Frontal cortex (tissue), 4 donors: ENCODE measurements at places on chromosomes 2 and 18.

DNA sequence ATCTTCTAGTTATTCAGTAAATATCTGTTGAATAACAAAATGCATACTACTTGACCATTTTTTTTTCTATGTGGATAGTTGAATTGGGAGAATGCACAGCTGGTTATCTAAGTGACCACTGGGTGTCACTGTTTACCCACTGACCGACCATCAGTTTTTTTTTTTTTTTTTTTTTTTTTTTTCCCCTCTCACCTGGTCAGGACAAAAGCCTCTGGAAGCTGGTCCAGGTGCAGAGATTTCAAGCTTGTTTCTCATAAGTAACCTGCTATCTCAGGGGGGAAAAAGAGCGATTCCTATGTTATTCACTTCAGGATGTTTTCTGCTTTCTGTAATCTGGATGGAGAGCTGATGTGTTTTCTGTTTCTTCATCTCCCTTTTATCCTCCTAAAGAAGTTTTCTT lies 256.0 kb downstream of the DCDC2C start:
- peak; percentile 52 for DNase-seq

DNA sequence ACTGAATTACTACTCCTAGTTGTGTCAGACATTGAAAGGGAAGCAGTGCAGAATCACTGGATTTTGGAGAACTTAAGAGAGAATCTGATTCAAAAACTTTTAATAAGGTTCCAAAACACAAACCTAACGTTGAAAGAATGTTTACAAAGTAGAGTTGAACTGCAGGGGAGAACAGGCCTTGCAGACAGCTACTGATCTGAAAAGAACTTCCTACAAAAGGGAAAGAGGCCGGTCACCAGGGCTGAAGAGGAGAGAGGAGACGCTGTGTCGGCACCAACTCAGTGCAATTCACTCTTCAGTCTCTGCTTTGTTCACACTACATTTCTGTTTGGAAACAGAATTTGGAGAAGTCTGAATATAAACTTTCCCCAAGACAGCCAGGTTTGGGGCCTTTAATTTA lies 124.0 kb downstream of the GAREM1 start:
- DNase-seq, result no peak

- no peak for DNase-seq
These were observed 89.4 kb upstream of the SLC38A11 start for GRCh38 chr2:165044505-165045303.

DNA sequence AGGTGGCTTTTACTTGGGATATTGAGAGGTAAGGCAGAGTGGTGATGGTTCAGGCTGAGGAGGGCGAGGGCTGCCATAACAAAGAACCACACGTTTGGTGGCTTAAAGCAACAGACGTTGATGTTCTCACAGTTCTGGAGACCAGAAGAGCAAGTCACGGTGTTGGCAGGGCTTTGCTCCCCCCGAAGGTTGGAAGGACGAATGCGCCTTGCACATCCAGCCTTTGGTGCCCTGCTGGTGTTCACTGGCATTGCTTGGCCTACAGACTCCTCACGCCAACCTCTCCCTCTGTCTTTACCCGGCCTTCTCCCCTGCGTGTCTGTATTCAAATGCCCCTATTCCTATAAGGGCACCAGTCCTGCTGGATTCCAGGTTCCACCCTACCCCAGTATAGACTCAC lies 125.4 kb downstream of the TPO start:
- no peak for DNase-seq

- no peak for DNase-seq
These were observed 2.3 kb upstream of the PSD4 start for GRCh38 chr2:113171334-113172075.

DNA sequence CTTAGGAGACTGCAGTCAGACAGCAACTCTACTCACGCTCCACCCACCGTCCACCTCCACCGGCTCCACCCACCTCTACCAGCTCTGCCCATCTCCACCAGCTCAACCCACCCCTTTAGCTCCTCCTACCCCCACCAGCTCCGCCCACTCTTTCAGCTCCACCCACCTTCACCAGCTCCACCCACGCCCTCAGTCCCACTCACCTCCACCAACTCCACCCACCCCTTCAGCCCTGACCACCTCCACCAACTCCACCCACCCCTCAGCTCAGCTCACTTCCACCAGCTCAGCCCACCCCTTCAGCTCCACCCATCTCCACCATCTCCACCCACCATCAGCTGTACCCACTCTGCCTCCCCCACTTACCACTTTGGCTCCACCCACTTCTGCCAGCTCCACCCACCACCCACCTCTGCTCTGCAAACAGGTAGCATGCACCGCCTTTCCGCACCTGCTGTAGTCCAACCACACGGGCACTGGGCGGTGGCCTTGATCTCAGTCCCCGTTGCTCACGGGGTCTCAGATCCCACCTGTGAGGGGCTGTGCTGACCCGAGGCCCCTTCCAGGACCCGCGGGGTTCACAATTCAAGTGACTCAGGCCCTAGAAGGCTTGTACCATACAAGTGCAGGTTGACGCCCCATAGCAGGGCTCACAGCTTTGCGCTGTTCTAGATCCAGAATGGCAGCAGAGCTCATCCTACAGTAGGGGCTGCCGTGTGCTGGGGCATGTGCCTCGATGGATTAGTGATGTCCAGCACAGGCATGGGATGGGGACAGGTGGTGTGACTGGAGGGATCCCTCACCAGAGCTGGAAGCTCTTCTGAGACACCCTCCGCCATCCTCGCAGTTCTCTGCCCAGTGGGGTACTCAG lies 77.2 kb upstream of the OTOS start:
- no peak for DNase-seq

GRCh38 chr2:56191617-56192016 lies 7.8 kb downstream of the CCDC85A start:
- no peak for DNase-seq

- DNase-seq, result no peak
These were observed 286.2 kb upstream of the SALL3 start for GRCh38 chr18:78693429-78693828.

GRCh38 chr2:197879812-197880408 lies 75.5 kb downstream of the PLCL1 start:
- no peak for DNase-seq

GRCh38 chr2:6957910-6958615 lies 40.9 kb downstream of the RNF144A start:
- DNase-seq, result no peak

- no peak for DNase-seq
These were observed 115.9 kb upstream of the SYT4 start for GRCh38 chr18:43393174-43393573.

DNA sequence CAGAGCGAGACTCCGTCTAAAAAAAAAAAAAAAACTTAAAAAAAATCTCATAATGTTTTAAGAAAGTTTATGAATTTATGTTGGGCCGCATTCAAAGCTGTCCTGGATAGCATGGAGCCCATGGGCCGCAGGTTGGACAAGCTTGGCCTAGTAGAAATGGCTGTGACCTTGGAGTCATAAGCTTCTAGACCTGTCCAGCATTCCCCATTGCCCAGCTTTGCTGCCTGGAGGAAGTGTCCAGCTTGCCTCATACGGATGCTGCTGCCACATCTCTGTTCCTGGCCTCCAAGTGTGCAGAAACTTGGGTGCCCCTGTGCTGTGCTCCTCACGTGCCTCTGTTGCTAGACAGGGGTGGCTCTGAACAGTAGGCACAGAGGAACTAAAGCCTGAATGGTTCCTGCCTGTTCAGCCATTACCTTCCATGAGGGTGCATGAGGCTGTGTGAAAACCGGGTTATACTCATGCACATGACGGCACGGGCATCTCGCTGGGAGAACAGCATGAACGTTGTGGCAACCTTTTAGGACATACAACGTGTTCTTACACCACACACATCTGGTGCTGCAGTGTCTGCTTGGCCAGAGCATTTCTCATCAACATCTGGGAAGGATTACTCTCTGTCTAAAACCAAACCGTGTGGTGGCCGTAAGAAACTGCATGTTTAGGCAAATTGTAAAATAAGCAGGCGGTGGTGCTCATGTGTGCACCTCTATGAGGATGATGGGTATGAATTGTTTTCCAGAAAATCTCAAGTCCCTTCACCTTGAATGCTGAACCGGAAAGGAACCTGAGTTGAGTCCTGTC lies 38.2 kb downstream of the FHOD3 start:
- DNase-seq, result no peak

- no peak for DNase-seq
These were observed 38.1 kb upstream of the NTSR2 start for GRCh38 chr2:11708106-11708505.

DNA sequence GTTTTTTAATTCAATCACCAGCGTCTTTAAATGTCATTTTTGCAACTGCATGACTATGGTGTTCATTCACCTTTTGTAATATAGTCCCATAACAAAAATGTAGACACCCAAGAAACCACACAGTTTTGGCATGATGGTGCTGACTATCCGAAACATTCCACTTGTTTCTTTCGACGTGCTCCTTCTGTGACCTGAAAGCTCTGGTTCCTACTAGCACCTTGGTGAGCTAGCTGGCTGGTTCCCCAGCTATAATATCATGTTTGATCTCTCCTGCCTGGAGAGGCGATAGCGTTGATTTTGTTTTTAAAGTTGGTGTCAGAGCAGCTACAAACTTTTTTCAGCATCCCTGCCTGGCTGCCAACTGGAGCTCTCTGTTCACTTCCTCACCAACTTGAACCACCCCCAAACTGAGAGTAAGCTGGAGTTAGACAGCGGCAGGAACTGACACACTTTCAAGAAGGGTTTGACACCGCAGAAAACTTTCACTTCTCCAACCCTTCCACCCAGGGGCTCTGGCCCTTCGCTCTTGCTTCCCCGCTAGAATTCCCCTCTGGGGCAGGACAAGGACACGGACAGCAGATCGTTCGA lies 1.1 kb downstream of the ATAD2B start:
- peak; percentile 40 for DNase-seq

DNA sequence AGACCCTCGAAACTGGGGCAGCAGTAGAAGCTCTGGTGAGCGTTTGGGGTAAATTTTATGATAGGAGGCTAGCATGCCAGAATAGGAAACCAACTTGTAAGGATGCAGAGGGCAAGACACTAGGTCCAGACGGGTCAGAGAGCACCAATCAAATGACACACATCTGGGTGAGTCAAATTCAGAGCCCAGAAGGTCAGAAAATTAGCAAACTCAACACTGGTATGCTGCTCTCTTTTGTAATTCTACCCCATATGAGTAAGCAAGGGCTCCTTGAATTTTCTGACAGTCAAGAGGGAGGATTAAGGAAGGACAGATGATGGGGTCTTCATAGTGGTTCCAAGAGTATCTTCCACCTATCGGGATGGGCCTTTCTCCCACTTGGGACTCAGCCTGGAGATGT lies 209.8 kb downstream of the BCL2 start:
- DNase-seq, result no peak

DNA sequence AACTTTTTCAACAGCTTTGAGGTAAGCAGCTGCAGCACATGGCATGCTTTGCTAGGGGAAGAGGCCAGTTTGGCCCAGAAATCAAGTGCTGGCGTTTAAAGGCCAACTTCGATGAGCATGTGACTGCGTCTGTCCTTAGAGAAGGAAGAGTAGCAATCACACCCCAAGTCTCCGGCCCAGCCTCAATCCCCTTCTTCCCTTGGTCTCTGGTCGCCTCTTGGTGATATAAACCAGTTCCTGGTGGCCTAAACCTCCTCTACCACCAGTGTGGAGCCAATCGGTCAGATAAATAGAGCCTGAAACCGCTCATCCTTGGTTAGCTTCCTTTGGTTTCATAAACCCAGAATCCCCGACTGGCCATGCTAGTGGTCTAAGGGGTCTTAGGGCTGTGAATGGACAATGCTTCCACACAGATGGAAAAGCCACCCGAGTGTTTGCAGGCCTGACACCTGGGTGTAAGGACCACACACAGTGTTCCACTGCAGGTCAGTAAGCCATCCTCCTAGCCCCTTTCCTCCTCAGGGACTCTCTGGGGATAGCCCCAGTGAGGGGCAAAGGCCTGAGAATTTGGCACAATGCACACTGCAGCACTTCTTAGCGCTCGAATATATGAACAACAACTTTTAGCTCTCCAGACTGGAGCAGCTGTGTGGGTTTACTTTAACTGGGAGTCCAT lies 23.0 kb upstream of the COX7A2L start:
- no peak for DNase-seq

- no peak for DNase-seq
These were observed 194.4 kb upstream of the ITGA4 start for GRCh38 chr2:181262782-181263181.

DNA sequence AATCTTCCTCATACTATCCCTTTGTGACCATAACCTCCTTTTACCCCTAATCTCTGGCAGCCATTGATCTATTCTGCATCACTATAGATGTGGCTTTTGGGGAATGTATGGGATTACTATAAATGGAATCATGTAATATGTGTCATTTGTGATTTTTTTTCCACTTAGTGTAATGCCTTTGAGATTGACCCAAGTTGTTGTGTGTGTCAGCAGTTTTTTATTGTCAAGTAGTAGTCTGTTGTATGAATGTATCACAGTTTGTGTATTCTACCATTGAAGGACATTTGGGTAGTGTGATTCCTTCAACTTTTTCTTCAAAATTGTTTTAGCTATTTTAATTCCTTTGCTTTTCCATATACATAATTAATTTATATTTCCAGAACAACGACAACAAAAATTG lies 18.6 kb downstream of the VRK2 start:
- no peak for DNase-seq

- DNase-seq, result no peak
These were observed 46.3 kb downstream of the MYO7B start for GRCh38 chr2:127581516-127582490.

- no peak for DNase-seq
These were observed 40.5 kb downstream of the ABCG8 start for GRCh38 chr2:43879261-43879660.

DNA sequence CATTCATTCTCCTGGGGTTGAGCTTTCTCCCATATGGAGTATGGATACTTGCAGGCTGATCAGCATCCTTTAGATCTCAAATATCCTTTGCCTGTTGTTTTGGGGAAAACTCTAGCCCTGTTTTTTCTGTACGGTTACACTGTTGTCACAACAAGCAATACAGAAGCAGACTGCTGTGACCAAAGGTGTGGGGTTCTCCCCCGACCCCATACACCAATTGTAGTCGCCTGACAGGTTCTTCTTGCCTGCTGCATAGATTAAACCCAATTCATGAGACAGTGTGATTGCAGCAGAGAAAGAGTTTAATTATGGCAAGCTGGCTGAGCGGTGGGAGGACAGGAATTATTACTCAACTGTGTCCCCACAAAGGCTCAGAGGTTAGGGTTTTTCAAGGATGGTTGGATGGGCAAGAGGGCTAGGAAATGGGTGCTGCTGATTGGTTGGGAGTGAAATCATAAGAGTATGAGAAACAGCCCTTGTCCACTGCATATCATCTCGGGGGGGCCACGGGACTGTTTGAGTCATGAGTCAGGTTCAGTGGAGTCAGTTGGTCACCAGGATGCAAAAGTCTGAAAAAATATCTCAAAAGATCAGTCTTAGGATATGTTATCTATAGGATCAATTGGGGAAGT lies 40.6 kb downstream of the ITGB1BP1 start:
- no peak for DNase-seq

- no peak for DNase-seq
These were observed 166.1 kb downstream of the PID1 start for GRCh38 chr2:229104974-229105387.

GRCh38 chr2:44779793-44780192 lies 161.7 kb upstream of the SIX3 start:
- no peak for DNase-seq
